ENCODE measurements at places on chromosomes 6 and 20.

GRCh38 chr6:2734488-2735166 lies 16.1 kb downstream of the MYLK4 start:
- no peak for DNase-seq

- peak; percentile 85 for DNase-seq
Observed at GRCh38 chr6:121780325-121781321, 345.2 kb downstream of the GJA1 start.

- no peak for DNase-seq
Observed at GRCh38 chr6:39849764-39850163, 57.6 kb downstream of the DAAM2 start.

DNA sequence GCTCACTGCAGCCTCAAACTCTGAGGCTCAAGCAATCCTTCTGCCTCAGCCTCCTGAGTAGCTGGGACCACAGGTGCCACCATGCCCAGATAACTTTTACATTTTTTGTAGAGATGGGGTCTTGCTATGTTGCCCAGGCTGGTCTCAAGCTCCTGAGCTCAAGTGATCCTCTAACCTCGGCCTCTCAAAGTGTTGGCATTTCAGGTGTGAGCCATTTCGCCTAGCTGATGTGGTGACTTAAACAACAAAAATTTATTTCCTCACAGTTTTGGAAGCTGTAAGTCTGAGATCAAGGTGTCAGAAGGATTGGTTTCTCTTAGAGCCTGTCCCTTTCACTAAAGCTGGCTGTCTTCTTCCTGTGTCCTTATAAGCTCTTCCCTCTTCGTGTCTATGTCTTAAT lies 15.0 kb upstream of the JARID2 start:
- DNase-seq: no peak

- no peak for DNase-seq
Observed at GRCh38 chr20:53847139-53847836, 223.1 kb downstream of the BCAS1 start.
